ENCODE measurements at places on chromosomes 5 and 9.

DNA sequence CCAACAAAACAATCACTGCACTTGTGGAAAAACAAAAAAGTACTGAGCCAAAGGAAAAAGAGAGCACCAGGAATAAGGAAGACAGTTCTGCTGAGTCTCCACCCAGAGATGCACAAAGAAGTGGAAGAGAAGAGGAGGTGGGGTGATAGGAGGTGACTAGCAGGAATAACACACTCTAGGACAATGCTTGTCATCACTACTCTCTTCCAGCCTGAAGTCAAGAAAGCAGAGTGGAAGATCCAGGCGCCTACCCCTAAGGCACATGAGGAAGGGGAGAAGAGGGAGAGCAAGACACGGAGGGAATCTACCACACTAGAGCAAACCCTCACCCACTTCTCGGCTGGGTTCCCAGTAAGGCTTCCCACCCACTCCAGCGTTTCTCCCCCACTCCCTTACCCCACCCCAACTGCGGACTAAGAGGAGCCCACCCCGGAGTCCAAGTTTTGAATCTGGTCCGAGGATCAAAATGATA is 1.7 kb downstream of the SLIT3 start:
- DNase-seq: no peak

- peak; percentile 72 for DNase-seq
Measured at GRCh38 chr9:68560071-68560844, 19.6 kb upstream of the TMEM252 start.

DNA sequence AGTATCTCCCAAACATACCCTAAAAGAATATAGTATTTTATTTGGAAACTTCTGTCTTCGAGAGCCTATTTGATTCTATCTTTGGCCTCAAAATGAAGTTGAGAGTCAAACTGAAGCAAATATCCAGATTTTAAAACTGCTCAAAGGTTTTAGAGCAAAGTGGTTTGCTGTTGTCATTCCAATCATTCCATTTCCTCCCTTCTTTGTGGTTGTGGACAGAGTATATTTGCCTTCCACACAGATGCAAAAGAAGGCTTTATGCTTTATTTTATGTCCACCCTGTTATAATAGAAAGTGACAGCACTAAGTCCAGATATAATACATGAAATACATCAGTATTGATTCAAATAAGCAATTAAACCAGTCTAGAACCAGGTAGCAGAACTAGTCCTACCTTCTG is 12.4 kb downstream of the GZMK start:
- peak; percentile 14 for DNase-seq

GRCh38 chr5:121899346-121899745 is 47.7 kb downstream of the FTMT start:
- DNase-seq: no peak

GRCh38 chr5:175614861-175615260 is 43.0 kb upstream of the HRH2 start:
- DNase-seq: no peak
